GM19239 (cell line): ENCODE measurements at places on chromosomes 2 and 18.

DNA sequence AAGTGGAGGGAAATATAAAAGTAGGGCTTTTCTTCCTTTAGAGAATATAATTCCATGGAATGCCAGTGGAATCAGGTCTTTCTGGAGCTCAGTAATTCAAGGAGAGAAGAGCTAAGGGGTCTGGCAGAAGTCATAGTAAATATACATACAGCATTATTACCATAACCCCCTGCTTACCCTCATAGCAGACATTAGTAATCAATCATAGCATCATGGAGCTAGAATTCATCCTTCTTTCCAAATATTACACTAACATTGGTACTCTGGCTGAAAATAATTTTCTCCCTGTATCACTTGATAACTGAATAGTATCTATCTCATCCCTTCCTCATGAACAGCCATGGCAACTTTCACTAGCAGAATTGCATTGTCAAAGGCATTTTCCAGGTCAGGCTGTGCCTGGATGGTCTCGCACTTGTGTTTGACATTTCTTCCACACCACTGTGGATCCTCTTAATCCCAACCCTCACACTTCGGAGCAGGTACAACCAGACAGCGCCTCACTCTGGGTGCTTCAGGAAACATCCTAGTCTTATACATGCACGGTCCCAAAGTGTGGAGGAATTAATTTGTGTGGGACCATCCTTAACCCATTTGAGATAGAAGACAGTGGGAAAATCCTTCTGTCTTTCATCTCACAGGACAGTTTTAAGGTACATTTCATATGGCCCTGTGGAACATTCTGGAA lies 84.2 kb upstream of the SEC11C start:
- DNase-seq = no peak

GRCh38 chr2:39152504-39152903 lies 31.7 kb upstream of the SOS1 start:
- no peak for DNase-seq

DNA sequence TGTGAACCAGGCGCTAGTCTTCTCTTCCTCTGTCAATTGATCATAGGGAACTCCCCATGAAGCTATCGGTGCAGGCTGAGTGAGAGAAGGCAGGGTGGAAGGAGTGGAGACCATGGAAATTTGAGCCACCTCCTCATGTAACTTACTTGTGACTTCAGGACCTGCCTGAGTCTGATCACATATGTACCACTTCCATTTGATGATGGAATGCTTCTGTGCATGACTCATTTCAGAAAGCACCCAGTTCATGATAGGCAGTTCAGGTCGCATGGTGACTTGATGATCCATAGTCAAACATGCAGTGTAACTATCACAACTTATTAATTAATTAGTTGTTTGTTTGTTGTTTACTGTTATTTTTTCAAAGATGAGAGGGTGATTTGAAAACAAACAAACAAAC lies 1296.7 kb downstream of the SUCLG1 start:
- DNase-seq = no peak

DNA sequence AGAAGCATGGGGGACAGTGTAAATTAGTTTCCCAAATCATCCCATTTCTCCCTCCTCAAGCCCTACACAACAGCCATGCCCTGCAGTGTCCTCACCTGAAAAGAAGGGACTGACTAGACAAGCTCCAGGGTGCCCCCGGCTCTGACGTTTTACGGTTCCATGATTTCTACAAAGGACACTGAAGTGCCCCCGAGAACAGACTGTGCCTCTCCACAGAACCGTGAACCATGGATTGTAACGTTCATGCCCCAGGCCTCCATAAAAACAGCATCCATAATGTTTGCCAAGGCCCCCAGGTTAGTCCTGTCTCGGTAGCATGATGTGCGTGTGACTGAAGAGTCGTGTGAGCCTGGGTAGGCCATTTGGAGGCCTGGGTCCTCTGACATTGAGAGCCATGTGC lies 7.0 kb upstream of the ACOXL start:
- DNase-seq = no peak

DNA sequence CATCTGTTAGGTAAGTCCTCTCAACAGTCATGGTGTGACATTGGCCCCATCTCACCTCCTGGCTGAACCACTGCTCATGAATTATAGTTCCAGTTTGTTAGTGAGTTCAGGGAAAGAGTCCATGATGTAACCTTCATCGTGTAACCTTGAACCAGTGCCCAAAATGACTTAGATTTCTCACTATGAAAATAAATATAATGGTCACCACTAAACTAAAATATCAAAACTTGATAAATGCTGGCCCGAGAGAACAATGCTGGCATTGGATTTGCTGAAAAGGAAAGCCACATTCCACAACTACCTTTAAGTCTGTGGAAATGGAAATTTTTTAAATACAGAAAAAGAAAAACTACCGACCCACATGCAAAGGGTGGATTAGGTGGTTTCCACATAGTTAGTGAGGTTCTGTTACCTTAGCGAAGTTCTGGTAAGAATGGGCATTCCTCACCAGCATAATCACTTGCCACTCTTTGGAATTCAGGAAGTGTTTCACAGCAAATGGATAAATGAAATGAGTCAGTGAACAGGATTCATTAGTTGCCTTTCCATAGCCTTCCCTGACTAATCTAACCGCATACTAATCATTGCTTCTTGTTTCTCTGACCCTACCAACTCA lies 133.9 kb upstream of the CTAGE1 start:
- DNase-seq = no peak

GRCh38 chr2:29253-29652 lies 17.1 kb downstream of the FAM110C start:
- DNase-seq = no peak

DNA sequence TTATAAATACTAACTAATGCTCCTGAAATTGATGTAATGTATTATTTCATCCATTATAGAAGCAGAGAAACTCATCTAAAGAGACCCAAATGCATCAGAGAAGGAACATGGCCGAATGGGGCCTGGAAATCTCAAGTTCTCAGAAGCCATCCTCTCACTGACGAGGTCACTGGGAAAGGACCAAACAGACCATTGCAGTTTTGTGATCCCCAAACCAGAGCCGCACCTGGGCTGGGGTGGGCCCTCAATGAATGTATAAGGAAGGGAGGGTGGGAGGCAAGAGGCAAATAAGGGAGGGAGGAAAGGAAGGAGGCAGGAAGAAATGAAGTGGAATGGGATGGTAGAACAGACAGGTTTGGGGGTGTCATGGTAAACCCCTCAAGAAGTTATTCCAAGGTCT lies 245.3 kb upstream of the ID2 start:
- no peak for DNase-seq

DNA sequence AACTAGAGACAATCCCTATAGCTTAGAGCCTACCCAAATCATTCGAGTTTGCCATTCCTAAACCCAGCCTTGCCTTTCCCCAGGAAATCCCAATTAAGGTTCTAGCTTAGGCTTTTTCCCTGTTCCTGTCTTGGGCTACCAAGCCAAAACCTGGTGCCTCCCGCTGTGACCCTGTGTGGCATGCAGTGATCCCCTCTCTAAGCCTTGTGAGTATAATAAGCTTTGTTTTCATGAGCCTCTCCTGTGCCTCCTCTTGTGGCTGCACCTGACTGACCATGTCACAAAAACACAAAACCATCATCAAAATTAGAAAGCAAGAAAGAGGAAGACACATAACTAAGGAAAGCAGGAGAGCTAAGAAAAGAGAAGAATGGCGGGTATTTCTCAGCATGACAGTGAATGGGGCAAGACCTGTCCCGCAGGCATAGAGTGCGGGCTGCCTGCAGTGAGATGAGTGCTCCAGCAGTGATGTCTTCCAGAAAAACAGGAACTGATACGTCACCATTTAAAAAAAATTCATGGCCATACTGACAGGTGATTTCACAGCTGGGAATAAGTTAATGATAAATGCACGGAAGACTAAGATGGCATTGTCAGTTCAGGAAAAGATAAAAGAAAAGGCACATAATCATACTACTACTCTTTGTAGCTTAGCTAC lies 9.2 kb upstream of the PAIP2B start:
- no peak for DNase-seq

DNA sequence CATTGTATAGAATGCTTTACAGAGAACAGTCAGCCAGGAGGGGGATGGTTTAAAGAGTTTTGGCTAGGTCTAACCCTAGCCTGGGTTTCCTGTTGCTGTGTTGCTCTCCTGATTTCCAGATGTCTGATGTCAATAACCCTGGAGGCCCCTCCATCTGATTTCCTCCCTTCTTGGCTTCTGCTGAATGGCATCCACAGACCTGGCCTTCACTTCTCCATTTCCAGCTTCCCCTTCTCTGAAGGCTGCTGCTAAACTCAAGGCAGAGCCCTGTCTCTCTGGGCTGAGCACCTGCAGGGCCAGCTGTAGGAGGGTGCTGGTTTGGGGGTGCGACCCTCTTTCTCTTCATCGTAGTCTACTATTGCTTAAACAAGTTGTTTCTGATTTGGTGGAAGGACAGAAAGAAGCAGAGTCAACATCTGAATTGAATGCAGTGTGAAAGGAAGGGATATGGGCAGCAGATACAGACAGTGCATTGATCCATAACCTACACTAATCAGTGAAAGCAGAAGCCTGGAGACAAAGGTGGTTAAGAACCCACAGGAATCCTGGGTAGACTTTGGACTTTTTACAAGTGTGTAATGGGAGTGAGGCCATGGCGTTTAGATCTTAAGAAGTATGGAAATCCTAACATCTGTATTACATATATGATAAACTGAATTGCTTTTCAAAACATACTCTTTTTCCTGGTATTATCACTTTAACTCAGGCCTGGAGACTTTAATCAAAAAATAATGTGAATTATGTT lies 153.6 kb downstream of the HRH4 start:
- DNase-seq = no peak

- no peak for DNase-seq
Measured at GRCh38 chr18:10320791-10321190, 133.6 kb upstream of the APCDD1 start.

GRCh38 chr2:86622519-86623042 lies 1.1 kb downstream of the RNF103 start:
- no peak for DNase-seq

DNA sequence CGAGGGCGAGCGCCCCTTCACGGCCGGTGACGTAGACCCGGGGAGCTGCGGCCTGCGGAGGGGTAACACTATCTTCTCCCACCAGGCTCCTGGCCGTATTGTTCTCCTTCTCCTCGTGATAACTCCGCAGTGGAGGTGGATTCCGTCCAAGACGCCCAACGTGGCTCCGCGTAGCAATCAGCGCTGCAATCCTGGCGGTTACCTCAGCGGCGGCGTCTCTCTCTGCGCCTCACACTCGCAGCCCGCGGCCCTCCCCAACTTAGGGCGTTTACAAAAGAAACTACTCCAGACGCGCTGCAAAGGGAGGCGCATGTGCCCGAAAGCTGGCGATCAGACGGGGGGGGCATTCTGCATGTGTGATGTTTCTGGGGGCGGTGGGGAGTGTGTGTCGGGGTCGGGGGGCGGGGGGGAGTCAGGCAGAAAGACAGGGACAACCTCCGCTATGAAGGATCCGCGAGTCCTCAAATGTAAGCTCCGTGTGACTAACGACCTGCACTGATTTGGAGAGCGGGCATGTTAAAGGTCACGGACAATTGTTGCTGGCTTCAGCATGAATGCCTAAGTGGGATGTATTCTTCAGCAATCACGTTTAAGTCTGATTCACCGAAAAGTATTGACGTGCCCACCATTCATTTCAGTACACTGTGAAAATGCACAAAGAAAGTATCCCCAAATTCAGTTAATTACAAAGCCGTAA lies 1.3 kb upstream of the ZNF516 start:
- DNase-seq = no peak

DNA sequence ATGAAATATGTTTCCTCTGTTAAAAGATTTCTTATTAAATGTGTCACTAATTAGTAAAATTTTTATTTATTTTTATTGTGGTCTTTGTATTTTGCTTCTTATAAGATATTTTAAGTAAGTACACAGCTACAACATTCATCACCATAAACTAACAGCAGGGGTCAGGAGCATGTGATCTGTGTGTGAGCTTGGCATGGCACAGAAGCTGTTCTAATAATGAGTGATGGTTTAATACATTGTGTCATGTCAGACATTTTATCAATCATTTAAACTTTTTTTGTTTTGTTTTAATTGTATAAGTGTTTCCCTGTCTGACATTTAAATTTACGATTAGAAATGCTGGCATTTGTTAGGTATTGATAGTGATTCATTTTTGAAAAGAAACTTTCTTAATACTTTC lies 585.4 kb downstream of the DSC3 start:
- DNase-seq = no peak

- DNase-seq = peak; percentile 63
Measured at GRCh38 chr18:35376742-35377695, at the start of gene ZNF396. Gene ZNF396 (minus strand): TSS chr18:35377337. CDS start chr18:35374292, 3,045 bp downstream.

DNA sequence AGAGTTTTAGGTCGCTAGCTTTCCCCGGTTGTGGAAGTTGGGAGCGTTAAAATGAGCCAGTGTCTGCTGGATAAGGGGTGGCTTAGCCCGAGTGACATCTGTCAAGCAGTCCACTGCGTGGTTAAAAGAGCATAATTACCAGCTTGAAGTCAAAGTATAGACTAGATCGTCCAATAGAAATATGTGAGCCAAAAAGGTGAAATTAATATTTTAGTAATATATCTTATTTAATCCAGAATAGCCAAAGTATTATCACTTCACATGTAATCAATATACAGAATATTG lies 654 bp downstream of the COMMD1 start:
- no peak for DNase-seq

DNA sequence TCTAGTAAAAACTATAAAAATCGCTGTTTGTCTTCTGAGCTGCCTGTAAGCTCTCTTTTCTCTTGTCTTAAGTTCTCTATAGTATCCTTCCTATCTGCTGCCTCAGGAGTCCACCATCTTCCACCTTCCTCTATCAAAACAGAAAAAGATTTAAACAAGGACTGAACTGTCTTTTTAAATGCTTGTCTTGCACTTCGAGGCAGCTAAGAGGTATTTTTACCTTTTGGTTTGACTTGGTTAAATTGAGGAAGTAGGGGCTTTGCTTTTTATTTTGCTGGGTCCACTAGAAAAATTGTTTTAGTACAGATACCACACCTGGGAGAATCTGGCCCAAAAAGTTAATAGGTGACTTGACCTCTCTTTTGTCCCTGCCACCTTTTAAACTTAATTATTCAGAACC lies 12.2 kb downstream of the SESTD1 start:
- DNase-seq = no peak

DNA sequence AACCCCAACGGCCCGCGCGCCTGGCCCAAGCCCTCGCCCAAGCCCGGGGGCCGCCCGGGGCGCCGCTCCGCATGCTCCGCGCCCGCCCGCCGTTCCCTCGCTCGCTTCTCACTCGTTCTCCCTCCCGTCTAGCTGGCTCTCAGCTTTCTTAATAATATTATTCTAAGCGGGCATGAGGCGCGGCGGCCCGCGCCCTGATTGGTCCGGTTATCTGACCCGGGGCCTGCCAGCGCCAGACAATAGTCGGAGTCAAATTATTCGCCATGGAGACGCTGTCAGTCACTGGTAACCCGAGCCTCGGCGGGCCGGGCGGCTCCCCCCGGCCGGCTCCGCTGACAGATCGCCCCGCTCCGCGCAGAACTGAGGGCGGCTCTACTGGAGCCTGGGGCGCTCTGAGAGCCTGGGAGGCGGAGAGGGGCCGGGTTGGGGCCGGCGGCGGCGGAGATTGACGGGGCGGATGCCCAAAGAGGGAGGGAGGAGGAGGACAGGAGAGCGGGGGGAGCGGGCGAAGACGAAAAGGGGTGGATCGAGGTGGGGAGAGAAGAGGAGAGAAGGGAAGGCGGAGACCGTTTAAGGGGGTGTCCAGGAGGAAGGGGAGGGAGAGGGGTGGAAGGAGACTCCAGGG lies at the start of gene SIX2:
Gene SIX2, minus strand, starts transcription at position 150 of the 625 bp plus-strand sequence. CDS start 342 bp downstream, outside the sequence.
- no peak for DNase-seq

- no peak for DNase-seq
Measured at GRCh38 chr18:49447810-49448745, 12.4 kb downstream of the DYM start.

GRCh38 chr18:62379051-62379450 lies 53.9 kb downstream of the TNFRSF11A start:
- no peak for DNase-seq
